ENCODE measurements at places on chromosomes 6 and 20.

DNA sequence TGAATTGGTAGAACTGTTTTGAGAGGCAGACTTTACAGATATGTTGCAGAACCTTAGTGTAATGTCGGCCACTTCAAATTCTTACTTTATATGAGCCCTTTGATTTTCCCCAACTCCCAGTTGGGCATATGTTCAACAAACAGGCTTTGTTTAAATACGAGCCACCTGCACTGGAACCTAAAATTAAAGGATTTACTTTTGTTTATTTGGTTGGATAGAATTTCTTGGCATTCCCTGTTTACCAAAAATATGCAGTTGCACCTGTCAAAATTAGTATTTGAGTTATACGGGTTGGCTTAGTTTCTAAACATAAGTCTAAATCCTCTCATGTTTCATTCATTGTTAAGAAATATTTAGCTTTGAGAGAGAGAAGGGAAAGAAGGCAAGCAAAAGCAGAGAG is 2.4 kb upstream of the GLYATL3 start:
- no peak for DNase-seq

- no peak for DNase-seq
Measured at GRCh38 chr6:52284131-52284459, 447 bp downstream of the MCM3 start.

GRCh38 chr6:13593103-13593502 is 18.7 kb downstream of the SIRT5 start:
- DNase-seq: no peak

GRCh38 chr6:163708466-163708865 is 293.9 kb downstream of the QKI start:
- no peak for DNase-seq

GRCh38 chr6:7819431-7820015 is 91.1 kb downstream of the TXNDC5 start:
- no peak for DNase-seq

DNA sequence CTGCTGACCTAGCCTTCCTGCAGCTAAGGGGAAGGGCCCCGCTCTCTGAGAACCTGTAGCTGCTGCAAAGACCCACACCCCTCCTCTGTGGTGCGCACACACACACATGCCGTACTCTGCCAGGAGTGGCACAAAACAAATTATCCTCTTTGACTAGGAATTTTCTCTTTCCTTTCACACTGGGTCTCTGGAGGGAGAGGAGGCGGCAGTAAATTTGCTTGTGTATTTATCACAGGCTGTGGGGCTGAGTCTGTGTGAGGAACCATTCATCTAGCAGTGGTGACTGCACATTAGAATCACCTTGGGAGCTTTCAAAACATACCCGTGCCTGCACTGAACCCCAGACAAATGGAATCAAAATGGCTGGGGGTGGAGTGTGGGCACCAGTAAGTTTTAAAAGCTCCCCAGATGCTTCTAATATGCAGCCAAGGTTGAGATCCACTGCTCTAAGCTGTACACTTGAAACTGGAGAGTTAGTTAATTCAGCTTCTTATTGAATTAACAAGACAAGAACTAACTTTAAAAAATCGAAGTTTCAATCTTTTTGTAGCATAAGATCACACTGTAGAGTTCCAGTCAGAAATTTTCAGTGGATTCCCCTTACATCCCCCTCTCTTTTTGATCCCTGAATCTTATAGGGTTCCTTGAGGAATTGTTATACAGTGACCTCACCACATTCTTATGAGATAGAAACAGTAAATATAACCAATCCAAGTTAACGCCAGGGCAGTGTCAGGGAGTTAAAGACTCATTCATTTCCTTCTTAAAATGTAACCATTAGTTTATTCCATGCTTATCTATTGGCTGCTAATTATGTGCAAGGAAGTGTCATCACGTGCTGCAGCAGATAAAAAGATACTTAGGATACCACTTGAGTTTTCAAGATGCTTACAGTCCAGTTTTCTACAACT is 29.8 kb upstream of the GMDS start:
- no peak for DNase-seq

GRCh38 chr6:37347177-37347576 is 6.6 kb upstream of the RNF8 start:
- no peak for DNase-seq

GRCh38 chr6:34390531-34391472 is 1.7 kb downstream of the NUDT3 start:
- DNase-seq: no peak

- DNase-seq: no peak
Measured at GRCh38 chr6:10882657-10883171, 873 bp upstream of the GCM2 start.

GRCh38 chr6:12525276-12525675 is 191.3 kb upstream of the PHACTR1 start:
- no peak for DNase-seq

GRCh38 chr20:37421060-37421905 is 75.3 kb downstream of the SRC start:
- no peak for DNase-seq

DNA sequence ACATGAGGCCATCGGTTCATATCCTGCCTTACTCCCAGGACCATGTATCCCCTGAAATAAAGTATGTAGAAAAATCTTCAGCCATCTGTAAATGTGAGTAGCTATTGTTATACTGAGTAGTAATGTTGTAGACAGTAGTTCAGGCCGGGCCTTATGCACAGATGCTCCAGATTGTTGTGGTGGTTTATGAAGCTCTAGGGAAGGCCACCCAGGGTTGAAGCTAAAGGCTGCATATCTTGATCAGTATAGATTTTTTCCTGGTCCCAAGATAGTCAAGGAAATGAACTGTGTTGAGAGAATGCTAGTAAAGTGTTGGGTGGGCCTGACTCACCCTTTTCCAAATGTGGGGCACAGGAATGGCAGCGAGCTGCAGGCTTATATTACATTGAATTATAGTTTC is 81.4 kb downstream of the FNDC1 start:
- no peak for DNase-seq

DNA sequence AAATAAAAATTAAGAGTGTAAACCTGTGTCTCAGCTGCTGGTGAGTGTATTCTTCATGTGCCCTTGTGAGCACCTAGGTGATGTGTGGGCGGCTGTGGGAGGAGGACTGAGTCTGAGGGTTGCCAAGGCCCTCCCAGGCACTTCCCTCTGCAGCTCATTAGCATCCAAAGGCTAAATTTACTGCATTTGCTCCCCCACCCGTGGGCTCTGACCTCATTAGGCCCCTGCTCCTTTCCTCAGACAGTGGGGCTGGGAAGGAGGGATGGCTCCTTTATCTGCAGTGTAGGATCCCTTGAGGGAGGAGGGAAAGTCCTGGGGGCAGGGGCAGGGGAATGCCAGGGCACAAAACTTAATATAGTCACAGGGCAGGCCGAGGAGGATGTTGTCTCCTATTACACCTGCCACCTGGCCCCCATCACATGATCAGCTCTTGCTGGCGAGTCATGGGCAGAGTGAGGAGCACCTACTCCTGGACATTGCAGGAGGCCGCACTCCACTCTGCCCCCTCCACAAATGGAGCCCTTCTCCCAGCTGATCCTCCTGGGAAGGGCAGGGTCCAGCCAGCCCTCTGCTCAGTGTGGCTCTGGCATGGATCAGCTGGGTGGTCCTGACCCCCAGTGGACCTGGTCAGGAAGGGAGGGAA is 133.2 kb downstream of the MRPL14 start:
- DNase-seq: no peak

DNA sequence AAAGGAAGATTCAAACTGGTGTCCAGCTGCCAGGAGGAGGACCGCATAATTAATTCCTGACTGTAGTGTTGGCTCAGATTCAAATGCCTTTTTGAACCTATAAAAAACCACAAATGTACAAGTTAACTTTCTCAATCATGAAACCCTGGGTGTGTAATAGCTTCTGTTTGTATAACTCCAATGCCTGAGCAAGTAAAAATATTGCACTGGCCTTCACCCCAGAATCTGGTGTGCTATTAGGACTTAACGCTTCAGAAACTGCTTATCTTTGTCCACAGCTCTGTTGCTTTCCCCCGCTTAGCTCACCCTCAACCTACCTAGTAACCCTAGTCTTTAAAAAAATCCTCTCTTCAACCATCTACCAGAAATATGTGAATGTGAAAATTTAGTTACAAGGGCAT is 119.1 kb upstream of the MAP7 start:
- no peak for DNase-seq

DNA sequence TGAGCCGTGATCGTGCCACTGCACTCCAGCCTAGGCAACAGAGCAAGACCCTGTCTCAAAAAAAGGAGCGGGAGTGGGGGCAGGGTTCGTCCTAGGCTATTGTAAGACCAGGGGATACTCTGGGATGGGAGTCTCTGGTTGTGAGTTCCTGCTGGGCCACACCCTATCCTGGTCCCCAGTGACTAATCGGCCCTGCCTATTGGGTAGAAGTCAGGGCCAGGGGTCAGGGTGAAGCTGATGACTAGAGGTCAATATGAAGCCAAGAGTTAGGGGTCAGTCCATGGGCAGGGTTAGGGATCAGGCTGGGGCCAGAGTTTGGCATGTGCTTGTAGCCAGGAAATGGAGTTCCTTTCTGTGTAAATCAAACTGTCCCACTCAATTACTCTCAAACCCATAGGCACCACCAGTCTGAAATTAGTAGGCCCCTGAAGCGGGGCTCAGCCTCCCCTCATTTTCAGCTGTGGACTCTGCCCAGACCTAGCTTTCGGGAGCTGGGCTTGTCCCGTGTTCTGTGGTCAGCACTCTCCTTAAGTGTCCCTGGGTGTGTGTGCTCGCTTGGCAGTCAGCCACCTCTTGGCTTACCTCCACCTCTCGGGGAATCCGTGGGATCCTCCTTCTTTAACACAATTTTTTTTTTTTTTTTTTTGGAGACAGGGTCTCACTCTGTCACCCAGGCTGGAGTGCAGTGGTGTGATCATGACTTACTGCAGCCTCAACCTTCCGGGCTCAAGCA is 1.8 kb downstream of the HSPA12B start:
- DNase-seq: no peak

GRCh38 chr6:145315982-145316600 is 419.2 kb downstream of the EPM2A start:
- DNase-seq: no peak

DNA sequence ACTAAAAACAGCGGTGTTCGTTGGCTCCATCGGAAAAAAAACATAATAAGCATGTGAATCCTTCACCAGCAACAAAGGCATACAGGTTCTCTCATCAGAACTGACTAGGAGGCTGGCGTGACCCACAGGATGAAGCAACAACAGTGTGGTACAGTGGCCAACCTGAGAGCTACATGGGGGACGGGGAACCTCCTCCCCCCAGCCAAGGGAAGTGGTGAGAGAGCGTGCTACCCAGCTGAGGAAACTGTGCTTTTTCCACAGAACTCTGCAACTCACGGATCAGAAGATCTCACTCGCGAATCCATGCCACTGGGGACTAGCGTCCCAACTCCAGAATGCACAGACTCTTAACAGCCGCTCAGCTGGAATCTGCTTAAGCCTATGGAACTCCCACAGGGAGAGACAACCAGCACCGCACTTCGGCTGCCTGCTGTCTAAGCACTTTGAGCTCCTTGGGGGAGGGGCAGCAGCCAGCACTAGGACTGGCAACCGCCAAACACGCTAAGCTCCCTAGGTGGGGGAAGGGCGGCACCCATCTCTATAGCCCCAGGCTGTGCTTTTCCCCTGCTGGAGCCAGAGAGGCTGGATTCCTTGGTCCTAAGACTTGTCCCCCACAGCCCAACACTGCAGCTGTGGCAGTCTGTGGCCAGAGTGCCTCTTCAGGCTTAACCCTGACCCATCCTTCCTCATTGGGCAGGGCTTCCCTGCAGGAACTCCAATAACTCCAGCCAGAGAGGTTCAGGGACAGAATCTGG is 538.3 kb upstream of the BTBD3 start:
- no peak for DNase-seq

DNA sequence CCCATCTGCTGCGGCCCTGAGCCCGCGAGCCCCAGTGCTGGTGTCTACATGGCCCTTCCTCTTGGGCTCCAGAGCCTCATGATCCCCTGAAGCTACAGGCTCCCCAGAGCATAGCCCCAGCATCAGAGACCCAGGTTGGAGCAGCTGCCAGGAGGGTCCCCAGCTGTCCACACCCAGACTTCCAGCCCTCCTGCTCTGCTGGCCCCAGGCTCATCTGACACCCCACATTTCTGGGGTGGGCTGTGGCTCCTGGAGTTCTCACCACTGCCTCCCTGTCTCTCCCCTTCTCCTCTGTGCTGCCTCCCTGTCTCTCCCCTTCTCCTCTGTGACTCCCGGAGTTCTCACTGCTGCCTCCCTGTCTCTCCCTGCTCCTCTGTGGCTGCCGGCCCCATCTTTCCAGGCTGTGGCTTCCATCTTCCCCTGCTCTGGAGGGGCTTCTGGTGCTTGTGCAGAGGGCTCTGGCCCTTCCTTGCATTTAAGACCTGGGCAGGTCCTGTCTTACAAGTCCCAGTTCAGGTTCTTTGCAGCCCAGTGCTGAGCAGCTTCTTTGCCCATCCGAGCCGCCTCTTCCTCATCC is 108.1 kb downstream of the ERMARD start:
- no peak for DNase-seq

GRCh38 chr6:128172081-128172480 is 271.2 kb upstream of the THEMIS start:
- no peak for DNase-seq

GRCh38 chr20:60257671-60258070 is 299.4 kb downstream of the CDH26 start:
- DNase-seq: no peak

- no peak for DNase-seq
Measured at GRCh38 chr20:48771542-48771941, 56.3 kb downstream of the PREX1 start.

DNA sequence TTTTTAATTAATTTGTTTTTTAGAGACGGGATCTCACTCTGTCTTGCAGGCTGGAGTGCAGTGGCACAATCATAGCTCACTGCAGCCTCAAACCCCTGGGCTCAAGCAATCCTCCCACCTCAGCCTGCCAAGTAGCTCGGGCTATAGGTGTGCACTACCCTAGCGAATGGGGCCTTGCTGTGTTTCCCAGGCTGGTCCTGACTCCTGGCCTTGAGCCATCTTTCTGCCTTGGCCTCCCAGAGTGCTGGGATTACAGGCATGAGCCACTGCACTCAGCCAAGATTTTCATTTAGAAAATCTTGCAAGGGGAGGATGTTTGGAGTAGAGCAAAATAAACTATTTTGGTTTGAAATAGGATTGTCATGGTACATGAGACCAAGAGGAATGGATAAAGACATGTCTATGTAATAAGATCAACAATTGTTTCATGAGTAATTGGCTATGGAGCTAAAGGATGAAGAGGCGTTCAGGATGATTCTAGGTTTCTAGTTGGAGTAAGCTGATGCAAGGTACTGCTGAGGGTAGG is 237.8 kb downstream of the UST start:
- no peak for DNase-seq

DNA sequence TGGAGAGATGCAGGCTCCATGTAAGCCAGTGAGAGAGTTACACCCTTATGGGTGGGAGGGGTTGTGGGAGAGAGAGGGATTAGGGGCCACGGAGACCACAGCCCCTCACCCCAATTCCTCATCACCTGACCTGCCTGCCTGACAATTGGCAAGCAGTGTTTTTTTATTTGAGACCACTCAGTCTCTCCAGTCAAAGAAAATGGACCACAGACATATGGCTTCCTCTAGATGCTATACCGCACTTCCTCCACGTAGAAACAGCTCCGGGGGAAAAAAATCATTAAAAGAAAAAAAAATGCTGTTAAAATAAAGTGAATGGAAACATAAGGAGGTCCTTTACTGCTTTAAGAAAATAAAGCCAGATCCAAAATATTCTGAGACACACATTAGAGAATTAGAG is 152.7 kb downstream of the MYLK4 start:
- no peak for DNase-seq
